Tibial nerve (tissue), 4 donors: ENCODE measurements at places on chromosomes 6 and 20. TPM values are rescaled to one million over a fixed set of nuclear protein-coding genes. Genes with fewer than 3 reads are reported as not detected.

The NUDT3 gene
- 88.7 TPM for total RNA-seq

DNA sequence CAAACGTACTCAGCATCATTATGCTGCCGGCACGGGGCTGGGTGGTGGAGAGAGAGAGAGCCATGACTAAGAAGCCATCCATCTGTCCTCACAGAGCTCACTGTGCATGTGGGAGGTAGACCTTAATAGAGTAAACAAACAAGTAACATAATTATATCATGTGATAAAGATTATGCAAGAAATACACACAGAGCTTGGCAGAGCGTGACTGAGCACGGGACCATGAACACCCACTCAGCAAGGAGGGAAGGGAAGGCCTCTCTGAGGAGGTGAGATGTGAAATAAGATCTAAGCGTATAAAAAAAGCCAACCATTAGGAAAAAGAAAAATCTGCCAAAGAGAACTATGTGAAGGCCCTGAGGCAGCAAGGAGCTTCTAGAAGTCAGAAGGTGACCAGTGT, 207.5 kb downstream of the PTPRT start:
- DNase-seq: no peak

The KCNQ5 gene
- 0.21 TPM for total RNA-seq

DNA sequence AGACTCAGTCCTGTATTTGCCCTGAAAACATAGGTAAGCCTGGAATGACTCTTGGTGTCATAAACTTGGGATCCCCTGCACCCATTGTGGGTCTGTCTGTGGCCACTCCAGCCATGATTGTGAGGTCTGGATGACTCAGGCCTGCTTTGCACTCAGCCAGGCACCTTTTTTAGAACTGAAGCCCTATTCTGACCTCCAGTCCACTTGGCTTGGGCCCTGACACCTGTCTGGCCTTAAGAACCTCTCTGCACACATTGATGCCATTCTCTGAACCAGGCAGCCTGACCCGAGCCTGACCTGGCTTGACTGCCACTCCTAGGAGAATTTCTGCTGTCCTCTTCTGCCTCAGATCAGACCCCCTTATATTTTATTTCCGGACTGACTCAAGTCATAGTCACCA, 383.7 kb downstream of the MAFB start:
- no peak for DNase-seq

DNA sequence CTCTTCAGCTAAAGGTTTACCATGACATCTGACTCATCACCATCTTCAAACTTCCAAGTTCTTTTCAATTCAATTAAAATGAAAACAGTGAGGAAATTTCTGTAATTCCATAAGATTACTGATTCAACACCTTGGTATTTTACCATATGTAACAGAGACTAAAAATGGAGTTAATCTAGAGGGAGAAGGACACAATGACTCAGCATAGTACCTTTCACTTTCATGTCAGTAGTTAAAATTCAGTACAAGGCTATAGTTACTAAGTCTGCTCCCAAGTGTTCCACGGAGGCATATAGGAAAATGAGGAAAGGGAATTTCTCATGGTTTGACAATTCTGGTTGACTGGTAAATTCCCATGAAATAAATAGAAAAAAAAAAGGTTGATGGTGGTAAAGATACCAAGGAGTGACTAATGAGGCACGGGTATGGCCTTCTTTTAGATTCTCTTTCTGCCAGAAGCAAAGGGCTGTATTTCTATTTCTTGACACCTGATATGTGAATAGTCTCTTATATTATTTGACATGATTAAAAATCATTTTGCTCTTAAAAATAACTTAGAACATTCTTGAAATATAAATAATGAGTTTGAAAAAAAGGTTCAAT, 526.7 kb upstream of the ADGRB3 start:
- no peak for DNase-seq

- DNase-seq: no peak
Observed at GRCh38 chr20:63850689-63851547, 10.4 kb upstream of the ABHD16B start.

The SLC22A16 gene
- not detected for total RNA-seq

GRCh38 chr20:48339190-48339985, 488.4 kb downstream of the PREX1 start:
- DNase-seq: no peak

The TFAP2A gene
- 1.2 TPM for total RNA-seq

The CRIP3 gene
- total RNA-seq: not detected
